Type B pancreatic cell (in vitro differentiated cells): ENCODE measurements at places on chromosomes 11 and 22. TPM values are rescaled to one million over a fixed set of nuclear protein-coding genes. Genes with fewer than 3 reads are reported as not detected.

DNA sequence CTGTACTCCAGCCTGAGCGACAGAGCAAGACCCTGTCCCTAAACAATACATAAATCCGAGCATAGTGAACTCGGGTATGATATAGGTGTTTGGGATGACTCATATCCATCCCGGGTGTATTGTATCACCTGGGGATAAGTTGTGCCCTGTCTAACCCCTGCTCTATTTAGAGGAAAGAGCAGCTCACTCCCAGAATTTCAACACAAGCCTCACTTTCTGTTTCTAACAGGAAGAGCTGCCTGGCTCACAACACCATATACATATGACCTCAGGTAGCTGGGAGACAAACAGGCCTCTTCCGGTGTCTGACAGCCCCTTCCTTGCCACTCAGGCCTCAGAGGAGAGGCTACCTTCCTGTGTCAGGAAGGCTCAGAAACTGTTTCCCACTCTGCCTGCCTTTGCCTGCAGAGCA lies 9.9 kb upstream of the MICALL1 start:
- H3K27ac ChIP-seq: peak overlapping the region; percentile 98
- peak overlapping the region; percentile 54 for H3K4me3 ChIP-seq
- H3K27me3 ChIP-seq: no peaks in the 10 kb centered on the region
- H3K4me1 ChIP-seq: peaks cover 45% of the 10 kb centered on the region

- peak overlapping the region; percentile 99 for H3K4me3 ChIP-seq
- peaks cover 10% of the 10 kb centered on the region for H3K36me3 ChIP-seq
- no peaks in the 10 kb centered on the region for H3K27me3 ChIP-seq
- H3K4me1 ChIP-seq: peaks cover 16% of the 10 kb centered on the region
- H3K27ac ChIP-seq: peak overlapping the region; percentile 94
Observed at GRCh38 chr11:103109818-103110388, 677 bp downstream of the DYNC2H1 start.

- no peak overlapping the region for H3K27ac ChIP-seq
- peaks cover 63% of the 10 kb centered on the region for H3K27me3 ChIP-seq
- DNase-seq: no peak
- peak overlapping the region; percentile 60 for H3K4me3 ChIP-seq
- H3K36me3 ChIP-seq: peaks cover 20% of the 10 kb centered on the region
Observed at GRCh38 chr22:27792452-27793161, 8.9 kb downstream of the MN1 start.

DNA sequence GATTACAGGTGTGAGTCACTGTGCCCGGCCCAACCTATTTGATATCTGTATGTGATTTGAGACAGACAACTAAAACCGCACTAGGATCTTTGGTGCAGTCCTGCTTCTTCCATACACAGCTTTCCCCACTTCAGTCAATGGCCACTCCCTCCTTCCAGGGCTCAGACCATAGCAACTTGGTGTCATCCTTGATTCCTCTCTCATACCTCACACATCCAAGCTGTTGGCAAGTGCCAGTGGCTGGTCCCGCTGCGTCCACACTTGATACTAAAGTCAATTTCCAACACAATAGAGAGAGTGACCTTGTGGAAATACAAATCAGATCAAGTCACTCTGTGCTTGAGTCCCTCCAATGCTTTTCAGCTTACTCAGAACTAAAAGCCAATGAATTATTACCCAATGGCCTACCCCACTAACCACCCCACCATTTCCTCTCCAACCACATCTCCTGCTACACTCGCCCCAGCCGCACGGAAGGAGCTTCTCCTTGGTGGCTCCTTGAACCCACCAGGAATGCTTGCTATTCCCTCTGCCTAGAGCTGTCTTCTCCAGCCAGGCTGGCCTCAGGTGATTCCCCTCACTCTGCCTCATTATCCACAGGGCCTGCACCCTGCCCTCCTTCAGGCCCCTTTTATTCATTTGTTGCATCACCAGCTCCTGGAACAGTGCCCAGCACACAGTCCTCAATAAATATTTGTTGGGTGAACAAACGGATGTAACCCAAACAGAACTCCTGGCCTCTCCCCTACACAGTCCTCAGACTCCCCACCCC lies 12.9 kb downstream of the ABTB2 start:
- no peak for DNase-seq
- peaks cover 9% of the 10 kb centered on the region for H3K36me3 ChIP-seq
- H3K27ac ChIP-seq: peak overlapping the region; percentile 19
- H3K27me3 ChIP-seq: no peaks in the 10 kb centered on the region
- peaks cover 62% of the 10 kb centered on the region for H3K4me1 ChIP-seq
- H3K4me3 ChIP-seq: no peak overlapping the region

DNA sequence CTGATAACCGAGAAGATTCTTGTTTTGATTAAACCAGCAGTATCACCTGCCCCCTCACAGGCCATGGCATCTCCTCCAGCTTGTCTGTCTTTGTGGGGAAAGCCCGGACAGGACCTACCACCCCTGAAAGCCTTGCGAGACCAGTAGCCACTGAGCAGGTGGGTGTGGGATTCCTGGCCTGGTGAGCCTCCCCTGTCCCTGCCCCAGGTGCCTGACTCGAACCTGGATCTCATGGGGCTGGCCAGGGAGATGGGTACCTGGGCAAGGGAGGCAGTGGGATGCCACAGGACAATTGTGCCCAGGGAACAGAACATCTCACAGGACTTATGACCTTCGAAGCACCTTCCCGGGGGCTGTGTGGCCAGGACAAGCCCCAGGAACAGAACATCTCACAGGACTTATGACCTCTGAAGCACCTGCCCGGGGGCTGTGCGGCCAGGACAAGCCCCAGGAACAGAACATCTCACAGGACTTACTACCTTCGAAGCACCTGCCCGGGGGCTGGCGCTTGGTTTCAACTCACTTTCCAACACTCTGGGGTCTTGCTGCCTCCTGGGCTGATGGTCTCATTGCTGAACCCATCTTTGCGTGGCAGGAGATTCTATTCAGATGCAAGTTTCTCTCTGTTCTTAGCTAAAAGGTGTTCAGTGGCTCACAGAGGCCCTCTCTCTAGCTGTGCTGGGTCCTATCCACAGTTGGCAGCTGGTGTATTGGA lies 854.5 kb downstream of the BRD1 start:
- no peaks in the 10 kb centered on the region for H3K36me3 ChIP-seq
- peaks cover 5% of the 10 kb centered on the region for H3K4me1 ChIP-seq
- H3K27me3 ChIP-seq: peaks cover 19% of the 10 kb centered on the region
- no peak overlapping the region for H3K4me3 ChIP-seq
- peak; percentile 55 for DNase-seq

DNA sequence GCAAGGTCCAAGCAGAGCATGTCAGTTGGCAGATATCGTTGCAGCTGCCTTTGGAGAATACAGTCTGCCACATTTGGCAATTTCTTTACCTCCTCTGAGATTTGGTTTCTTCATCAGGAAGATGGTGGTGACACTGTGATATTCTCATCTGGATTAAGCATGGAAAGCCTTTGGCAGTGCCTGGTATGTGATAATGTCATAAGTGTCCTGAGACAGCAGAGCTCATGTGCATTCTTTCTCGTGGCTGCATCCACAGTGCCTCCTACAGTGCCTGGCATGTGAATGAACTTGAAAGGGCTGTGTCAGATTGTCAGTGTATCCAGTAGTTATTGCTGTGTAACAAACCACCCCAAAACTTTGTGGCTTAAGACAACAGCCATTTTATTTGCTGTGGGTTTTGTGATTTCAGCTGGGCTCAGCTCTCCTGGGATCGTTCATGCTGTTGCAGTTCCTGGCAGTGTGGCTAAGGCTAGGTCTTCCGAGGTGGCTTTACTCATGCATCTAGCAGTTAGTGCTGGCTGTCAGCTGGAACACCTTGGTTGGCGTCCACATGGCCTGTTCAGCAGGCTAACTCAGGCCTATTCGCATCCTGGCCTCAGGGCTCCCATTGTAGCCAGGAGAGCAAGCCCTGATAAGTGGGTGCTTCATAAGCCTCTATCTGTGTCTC lies 35.7 kb upstream of the MICAL2 start:
- H3K4me1 ChIP-seq: peaks cover 18% of the 10 kb centered on the region
- no peak for DNase-seq
- H3K27me3 ChIP-seq: no peaks in the 10 kb centered on the region
- no peak overlapping the region for H3K27ac ChIP-seq

DNA sequence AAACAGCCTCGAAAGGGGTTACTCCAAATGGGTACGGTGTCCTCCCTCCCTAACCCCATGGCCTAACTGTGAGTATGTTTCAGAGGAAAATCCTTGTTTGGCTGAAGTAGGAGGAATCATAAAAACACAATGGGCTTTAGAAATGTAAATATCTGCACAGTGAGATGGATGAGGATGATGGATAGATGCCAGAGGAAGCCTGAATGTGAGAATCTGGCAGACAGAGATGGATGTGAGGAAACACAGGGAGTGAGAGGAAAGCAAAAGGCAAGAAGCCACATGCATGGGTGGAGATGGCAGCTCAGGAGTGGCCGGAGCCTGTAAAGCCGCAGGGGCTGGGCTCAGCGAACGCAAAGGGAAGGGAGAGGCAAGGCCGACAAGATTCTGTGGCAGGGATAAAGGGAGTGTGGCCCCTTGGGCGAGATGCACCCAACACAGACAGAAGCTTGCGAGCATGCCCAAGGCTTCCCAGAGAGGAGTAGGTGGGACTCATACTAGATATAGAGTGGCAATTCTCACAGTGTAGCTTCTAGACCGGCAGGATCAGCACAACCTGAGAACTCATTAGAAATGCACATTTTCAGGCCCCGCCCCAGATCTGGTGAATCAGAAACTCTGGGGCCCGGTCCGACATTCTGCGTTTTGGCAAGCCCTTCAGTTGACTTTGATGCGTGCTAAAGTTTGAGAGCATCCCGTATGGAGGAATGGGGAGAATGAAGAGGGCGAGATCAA lies 237.3 kb upstream of the CADM1 start:
- H3K4me1 ChIP-seq: peaks cover 46% of the 10 kb centered on the region
- H3K27me3 ChIP-seq: peaks cover 28% of the 10 kb centered on the region
- H3K27ac ChIP-seq: peak overlapping the region; percentile 17
- DNase-seq: no peak
- H3K4me3 ChIP-seq: peak overlapping the region; percentile 32

DNA sequence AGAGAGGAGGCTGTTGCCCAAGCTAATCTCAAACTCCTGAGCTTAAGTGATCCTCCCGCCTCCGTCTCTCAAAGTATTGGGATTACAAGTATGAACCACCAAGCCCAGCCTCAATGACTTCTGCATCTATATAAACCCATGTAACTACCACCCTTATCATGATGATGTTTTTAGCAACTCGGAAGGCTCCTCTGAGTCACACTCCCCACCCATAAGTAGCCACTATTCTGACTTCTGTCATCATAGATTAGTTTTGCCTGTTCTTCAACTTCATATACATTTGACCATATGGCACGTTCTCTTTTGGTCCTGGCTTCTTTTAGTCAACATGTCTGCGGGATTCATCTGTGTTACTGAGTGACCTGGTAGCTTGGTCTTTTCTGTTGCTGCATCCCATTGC lies 6.4 kb upstream of the FOSL1 start:
- no peaks in the 10 kb centered on the region for H3K4me1 ChIP-seq
- DNase-seq: no peak
- H3K27ac ChIP-seq: no peak overlapping the region
- peaks cover 61% of the 10 kb centered on the region for H3K27me3 ChIP-seq
- H3K36me3 ChIP-seq: no peaks in the 10 kb centered on the region
- no peak overlapping the region for H3K4me3 ChIP-seq

GRCh38 chr11:69142895-69143294 lies 12.8 kb upstream of the SMIM38 start:
- H3K27me3 ChIP-seq: no peaks in the 10 kb centered on the region
- H3K27ac ChIP-seq: no peak overlapping the region
- no peak overlapping the region for H3K4me3 ChIP-seq
- peaks cover 3% of the 10 kb centered on the region for H3K36me3 ChIP-seq
- peaks cover 9% of the 10 kb centered on the region for H3K4me1 ChIP-seq
- no peak for DNase-seq

- H3K4me3 ChIP-seq: no peak overlapping the region
- H3K4me1 ChIP-seq: peaks cover 7% of the 10 kb centered on the region
- no peaks in the 10 kb centered on the region for H3K36me3 ChIP-seq
- H3K27ac ChIP-seq: no peak overlapping the region
- H3K27me3 ChIP-seq: peaks cover 7% of the 10 kb centered on the region
- no peak for DNase-seq
Observed at GRCh38 chr22:30262112-30262511, 4.5 kb downstream of the OSM start.

- H3K4me3 ChIP-seq: no peak overlapping the region
- no peak overlapping the region for H3K27ac ChIP-seq
- H3K4me1 ChIP-seq: peaks cover 25% of the 10 kb centered on the region
Observed at GRCh38 chr11:12885717-12886239, 123.3 kb upstream of the RASSF10 start.

DNA sequence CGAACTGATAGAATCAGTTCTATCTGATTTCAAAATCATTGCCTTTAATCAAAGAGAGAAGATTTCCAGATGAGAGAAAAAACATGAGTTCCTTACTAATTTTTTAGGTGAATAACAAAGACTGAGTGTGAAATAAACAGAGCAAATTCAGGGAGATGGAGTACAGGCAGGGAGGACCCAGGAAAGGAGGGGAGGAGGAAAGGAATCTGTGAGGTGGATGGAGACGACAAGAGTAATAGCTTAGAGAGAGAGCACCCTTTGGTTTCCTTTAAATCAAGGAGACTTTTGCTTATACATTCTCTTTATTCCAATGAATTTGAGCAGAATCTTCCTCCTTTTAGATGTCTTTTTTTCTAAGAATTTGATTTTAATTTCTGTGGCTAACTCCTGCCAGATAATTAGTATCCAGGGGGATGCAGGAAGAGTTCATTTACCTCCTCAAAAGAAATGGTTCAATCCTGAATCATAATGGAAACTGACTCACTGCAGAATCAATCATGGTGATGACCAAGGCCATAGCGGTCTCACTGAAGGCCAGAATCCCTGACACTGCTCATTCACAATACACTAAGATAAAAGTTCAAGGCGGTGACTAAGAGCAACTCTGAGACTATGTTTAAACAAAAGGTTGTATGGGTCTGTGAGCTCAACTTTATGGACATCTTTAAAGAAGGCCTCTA lies 234.0 kb upstream of the ZC3H12C start:
- no peak overlapping the region for H3K4me3 ChIP-seq
- H3K27ac ChIP-seq: no peak overlapping the region
- peaks cover 4% of the 10 kb centered on the region for H3K4me1 ChIP-seq
- no peak for DNase-seq

GRCh38 chr11:57395905-57396623 lies 5.6 kb upstream of the PRG2 start:
- no peak overlapping the region for H3K4me3 ChIP-seq
- peaks cover 19% of the 10 kb centered on the region for H3K27me3 ChIP-seq
- DNase-seq: no peak
- no peak overlapping the region for H3K27ac ChIP-seq

The PAX6 gene
- 18.9 and 23.8 TPM in 2 replicates for total RNA-seq

The TRIM49D1 gene
- total RNA-seq: not detected in 2 replicates

The OR5P2 gene
- total RNA-seq: 0.26 and 0.29 TPM in 2 replicates

The NFAM1 gene
- total RNA-seq: 0.21 and 0.53 TPM in 2 replicates

The CASP4 gene
- 18.4 and 50.3 TPM in 2 replicates for total RNA-seq

The KRTAP5-8 gene
- total RNA-seq: not detected in 2 replicates

The DERL3 gene
- 2.6 and 9.5 TPM in 2 replicates for total RNA-seq

The ANKK1 gene
- total RNA-seq: 0.36 and 0.53 TPM in 2 replicates
